ENCODE measurements at places on chromosomes 12 and 14.

DNA sequence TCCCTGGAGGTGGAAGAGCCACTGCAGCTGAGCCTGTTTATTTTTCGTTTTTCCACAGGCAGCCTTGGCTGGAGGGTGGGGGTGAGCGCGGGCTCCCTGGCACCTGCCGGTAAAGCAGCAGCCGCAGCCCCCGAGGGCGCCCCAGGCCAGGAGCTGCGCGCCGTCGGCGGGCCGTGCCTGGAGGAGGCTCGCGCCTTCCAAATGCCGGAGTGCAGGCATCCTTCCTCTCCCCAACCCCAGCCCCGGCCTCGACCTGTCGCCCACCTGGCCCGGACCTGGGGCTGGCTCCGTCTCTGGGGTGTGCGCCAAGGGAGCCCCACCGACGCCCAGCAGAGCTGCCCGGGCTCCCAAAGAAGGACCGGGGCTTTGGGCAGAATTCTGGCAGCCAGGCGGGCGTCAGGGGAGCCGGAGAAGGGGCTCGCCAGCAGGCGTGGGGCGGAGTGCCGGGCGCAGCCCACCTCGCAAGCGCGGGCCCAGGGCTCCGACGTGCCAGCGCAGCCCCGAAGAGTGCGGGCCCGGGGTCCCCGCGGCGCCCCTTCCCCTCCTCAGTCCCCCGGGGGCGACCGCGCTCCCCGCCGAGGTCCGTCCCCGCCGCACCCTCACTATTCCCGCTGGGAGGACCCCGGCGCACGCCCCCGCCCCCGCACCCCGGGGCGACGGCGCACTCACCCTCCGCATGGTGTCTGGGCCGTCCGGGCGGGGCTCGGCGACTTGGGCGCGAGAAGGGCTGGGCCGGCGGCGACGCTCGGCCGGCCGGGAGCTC lies 130.3 kb downstream of the NDUFA12 start:
- DNase-seq = no peak

GRCh38 chr12:86914721-86915120 lies 658.5 kb upstream of the MGAT4C start:
- DNase-seq = peak; percentile 56

- DNase-seq = no peak
These were observed 267.1 kb downstream of the CACNA1C start for GRCh38 chr12:2319737-2320506.

- peak; percentile 78 for DNase-seq
These were observed 2.3 kb upstream of the MDM2 start for GRCh38 chr12:68805592-68806120.

GRCh38 chr14:77125823-77126325 lies 15.7 kb downstream of the ZDHHC22 start:
- no peak for DNase-seq

- DNase-seq = peak; percentile 70
These were observed 37.7 kb upstream of the TXNRD1 start for GRCh38 chr12:104177663-104178501.

GRCh38 chr12:100672075-100672592 lies 98.7 kb downstream of the GAS2L3 start:
- no peak for DNase-seq

DNA sequence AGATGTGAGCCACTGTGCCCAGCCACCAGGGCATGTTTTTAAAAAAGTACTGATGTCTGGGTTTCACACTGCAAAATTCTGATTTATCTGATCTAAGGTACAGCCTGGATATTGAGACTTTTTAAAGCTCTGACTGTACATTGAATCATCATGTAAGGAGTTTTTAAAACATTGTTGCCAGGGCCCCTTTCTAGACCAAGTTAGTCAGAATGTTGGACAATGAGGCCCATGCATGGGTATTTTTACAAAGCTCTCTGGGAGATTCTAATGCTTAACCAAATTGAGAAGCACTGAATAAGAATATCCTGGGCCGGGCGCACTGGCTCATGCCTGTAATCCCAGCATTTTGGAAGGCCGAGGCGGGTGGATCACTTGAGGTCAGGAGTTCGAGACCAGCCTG lies 16.7 kb downstream of the TMEM19 start:
- DNase-seq = peak; percentile 30

DNA sequence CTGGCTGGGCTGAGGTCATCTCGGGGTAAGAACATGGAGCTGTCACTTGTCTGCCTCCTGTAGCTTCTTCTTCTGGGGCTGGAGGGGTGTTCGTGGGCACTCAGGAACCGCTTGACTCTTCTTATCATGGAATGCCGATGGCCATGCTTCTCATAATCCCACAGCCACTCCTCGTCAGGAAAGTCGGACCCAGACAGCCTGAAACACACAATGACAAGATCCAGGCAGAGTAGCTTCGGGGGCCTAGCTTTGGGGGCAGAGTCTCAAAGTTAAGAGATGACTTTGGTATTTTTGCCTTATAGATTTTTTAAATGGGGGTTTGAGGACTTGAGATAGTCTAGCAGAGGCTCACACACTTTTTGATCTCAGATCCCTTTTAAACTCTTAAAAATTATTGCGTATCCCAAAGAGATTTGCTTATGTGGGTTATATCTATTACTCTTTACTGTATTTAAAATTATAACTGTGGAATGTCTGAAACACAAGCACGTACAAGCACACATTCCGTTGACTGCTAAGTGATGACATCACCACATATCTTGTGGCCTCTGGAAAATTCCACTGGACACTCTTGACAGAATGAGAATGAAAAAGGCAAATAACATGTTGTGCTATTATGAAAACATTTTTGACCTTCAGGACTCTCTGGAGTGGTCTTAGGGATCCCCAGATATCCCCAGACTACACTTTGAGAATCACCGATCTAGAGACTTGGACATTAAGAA lies 43.3 kb downstream of the BEST3 start:
- DNase-seq = peak; percentile 91

- no peak for DNase-seq
These were observed 124.9 kb downstream of the TSPAN9 start for GRCh38 chr12:3202096-3202495.

- peak; percentile 17 for DNase-seq
These were observed 35.8 kb downstream of the MYF5 start for GRCh38 chr12:80752464-80752863.

DNA sequence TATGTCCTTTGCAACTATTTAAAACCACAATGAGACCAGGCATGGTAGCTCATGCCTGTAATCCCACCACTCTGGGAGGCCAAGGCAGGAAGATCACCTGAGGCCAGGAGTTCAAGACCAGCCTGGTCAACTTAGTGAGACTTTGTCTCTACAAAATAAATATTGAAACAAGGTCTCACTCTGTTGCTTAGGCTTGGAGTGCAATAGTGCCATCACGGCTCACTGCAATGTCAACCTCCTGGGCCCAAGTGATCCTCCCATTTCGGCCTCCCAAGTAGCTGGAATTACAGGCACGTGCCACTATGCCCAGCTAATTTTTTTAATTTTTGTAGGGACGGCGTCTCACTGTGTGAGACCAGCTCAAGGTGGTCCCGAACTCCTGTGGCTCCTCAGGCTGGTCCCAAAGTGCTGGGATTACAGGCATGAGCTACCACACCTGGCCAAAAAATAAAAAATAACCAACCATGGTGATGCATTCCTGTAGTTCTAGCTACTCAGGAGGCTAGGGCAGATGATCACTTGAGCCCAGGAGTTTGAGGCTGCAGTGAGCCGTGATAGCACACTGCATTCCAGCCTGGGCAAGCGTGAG lies 955 bp upstream of the FITM1 start:
- no peak for DNase-seq

DNA sequence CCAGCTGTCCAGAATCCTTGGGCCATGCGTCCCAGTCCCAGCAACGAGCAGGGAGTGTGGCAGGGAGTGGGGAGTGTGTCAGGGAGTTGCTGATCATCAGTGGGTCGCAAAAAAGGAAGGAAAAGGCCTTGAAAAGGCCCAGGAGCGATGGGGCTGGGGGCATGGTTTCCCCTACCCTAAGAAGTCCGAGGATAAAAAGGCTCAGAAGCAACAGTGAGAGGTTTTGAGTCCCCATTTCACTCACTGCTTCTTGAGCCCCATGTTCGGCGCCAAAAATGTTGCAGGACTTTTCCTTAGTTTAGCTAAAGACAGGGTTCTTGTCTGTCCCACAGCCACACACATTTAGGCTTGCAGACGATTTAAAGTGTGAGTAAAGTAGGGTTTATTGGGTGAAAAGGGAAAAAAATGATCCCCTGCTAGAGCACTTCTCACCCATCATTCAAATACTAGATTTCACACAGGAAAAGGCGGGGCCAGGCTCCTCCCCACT lies 189.5 kb downstream of the KCNC2 start:
- DNase-seq = no peak

DNA sequence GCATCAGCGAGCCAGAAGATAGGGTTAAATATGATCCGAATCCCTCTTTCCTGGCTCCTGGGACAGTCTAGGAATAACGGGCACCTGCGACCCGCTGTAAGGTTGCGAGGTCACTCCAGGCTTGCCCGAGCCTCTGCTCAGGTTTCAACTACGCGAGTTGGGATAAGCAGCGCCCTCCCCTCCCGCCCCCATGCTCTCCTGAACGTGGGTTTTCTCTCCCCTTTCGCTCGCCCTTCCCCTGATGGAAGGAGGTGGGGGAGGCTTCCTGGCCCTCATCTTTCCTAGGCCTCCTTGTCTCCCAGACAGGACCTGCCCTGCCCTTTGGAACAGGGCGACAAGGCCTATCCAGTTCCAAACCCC lies 753 bp upstream of the ATP5MC2 start:
- DNase-seq = no peak

DNA sequence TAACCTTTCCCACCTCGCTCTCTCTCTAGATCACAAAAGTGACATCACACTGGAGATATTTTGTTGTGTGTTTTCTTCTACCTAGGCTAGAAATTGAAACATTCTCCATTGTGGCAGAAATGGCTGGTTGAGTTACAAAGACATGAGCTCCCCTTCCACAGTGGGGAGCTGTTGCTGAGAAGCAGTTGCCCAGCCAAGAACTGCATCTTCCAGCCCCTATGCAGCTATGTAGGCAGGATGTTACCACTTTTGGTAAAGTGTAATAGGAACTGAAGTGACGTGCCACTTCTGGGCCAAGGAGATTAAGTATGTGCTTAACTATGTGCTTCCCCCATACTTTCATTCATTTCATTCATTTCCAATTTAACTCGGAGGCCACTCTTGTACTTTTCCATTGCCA lies 138.7 kb upstream of the E2F7 start:
- DNase-seq = peak; percentile 23

- DNase-seq = no peak
These were observed 6.2 kb downstream of the TBX5 start for GRCh38 chr12:114399664-114400211.

GRCh38 chr12:46124132-46124847 lies 133.9 kb upstream of the SCAF11 start:
- DNase-seq = no peak

- DNase-seq = no peak
These were observed 141.1 kb downstream of the PAWR start for GRCh38 chr12:79549531-79550271.

GRCh38 chr12:34303091-34303870 lies 281.0 kb downstream of the ALG10 start:
- DNase-seq = no peak

DNA sequence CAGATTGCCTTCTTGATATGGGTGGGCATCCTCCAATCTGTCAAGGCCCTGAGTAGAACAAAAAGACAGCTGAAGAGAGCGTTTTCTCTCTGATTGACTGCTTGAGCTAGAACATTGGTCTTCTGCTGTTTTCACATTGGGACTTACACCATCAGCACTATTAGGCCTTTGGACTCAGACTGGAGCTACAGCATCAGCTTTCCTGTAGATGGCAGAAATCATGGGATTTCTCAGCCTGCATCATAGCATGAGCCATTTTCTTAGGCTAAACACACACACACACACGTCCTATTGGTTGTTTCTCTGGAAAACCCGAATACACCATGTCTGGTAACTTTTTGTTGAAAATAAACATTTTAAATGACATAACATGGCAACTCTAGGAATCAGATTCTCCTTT lies 15.8 kb upstream of the PPM1A start:
- no peak for DNase-seq

GRCh38 chr14:20675669-20676068 lies 8.7 kb upstream of the RNASE4 start:
- no peak for DNase-seq

DNA sequence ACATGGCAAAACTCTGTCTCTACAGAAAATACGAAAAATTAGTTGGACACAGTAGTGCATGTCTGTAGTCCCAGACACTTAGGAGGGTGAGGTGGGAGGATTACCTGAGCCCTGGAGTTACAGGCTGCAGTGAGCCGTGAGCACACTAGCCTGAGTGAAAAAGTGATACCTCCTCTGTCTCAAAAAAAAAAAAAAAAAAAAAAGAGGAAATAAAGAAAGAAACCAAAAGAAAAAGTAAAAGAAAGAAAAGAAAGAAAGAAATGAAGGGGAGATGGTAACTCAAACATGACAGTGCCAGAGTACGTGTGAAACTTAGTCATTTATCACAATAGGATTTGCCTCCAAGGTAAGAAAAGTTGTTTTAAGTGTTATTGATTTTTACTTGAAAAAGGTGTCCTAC lies 407.0 kb upstream of the MGAT4C start:
- DNase-seq = no peak

DNA sequence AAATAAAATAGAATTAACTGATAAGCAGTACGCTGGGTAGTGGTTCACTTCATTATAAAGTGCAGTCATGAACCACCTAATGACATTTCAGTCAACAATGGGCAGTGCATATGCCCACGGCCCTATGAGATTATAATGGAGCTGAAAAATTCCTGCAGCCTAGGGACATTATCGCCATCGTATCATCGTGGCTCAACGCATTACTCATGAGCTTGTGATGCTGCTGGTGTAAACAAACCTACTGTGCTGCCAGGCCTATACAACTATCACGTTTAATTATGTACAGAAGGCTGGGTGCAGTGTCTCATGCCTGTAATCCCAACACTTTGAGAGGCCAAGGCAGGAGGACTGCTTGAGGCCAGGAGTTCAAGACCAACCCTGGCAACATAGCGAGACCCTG lies 62.3 kb upstream of the TMEM263 start:
- no peak for DNase-seq

DNA sequence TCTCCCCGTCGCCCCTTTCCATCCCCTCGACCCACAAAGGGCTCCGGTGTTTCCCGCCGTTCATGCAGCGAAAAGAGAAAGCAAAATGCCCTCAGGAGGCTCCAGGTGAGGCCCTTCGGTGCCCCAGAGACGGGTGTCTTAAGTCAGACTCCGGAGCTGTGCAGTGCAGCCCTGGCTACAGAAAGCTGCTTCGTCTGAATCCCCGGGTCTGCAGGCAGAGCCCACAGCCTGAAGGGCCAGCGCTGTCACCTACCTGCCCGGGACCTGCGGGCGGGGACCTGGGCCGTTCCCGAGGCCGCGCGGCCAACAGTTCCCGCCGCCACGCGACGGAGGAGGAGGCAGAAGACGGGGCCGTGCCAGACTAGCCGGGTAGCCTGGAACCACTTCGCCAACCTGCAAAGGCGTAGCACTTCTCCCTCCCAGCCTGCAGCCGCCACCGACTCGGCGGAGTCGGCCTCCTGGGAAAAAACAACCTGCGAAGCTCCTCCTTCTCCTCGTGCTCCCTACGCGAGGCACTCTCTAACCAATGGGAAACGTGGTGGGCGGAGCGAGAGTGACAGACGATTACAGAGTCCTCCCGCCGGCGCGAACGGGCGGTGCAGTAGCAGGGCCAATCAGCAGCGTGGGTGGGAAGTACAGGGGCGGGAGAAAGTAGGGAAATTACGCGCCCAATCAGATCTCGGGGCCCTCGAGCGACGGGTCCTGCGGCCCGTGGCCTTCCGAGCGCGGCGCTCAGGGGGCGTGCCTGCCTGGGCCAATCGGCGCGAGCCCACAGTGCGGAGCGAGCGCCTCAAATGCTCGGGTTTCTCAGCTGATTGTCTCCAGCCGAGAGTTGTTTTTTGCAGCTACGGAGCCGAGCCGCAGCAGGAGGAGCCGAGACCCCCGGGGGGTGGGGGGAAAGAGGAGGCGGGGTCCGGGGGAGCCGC lies at the start of the genes GPR137C and TXNDC16:
Gene GPR137C (plus strand): TSS at position 774 of the 926 bp plus-strand sequence. CDS start 312 bp downstream, outside the sequence.
Gene TXNDC16 (minus strand): TSS at position 443 of the 926 bp plus-strand sequence. CDS start 8,948 bp downstream, outside the sequence.
- peak; percentile 97 for DNase-seq

All from bronchial epithelial cell (primary cell).